Tongue (tissue), 3 donors: ENCODE measurements at places on chromosomes 4 and X. TPM values are rescaled to one million over a fixed set of nuclear protein-coding genes. Genes with fewer than 3 reads are reported as not detected.

UGDH gene
- total RNA-seq = 58.1 TPM

ARAP2 gene
- 41.1 TPM for total RNA-seq

GPM6B gene
- 38.9 TPM for total RNA-seq

BBS12 gene
- total RNA-seq = 2.9 TPM

APBB2 gene
- 80.0 TPM for total RNA-seq

NPY2R gene
- total RNA-seq = 0.41 TPM

DDX53 gene
- total RNA-seq = not detected

SFRP2 gene
- 111 TPM for total RNA-seq

DCHS2 gene
- 13.6 TPM for total RNA-seq

NLGN3 gene
- 3.7 TPM for total RNA-seq

TAF7L gene
- 0.82 TPM for total RNA-seq

S100P gene
- total RNA-seq = 1.7 TPM

IQCM gene
- not detected for total RNA-seq

ZNF674 gene
- 6.6 TPM for total RNA-seq

PAGE3 gene
- not detected for total RNA-seq

MAEA gene
- total RNA-seq = 52.5 TPM

MAML3 gene
- 7.0 TPM for total RNA-seq

GPRIN3 gene
- total RNA-seq = 5.8 TPM

CACNA1F gene
- total RNA-seq = not detected

ADAM29 gene
- not detected for total RNA-seq

TCP11X2 gene
- not detected for total RNA-seq

PRKG2 gene
- total RNA-seq = 0.92 TPM

ADH1A gene
- total RNA-seq = not detected

MUC7 gene
- total RNA-seq = 140 TPM

ZDHHC9 gene
- 15.0 TPM for total RNA-seq

HMX1 gene
- not detected for total RNA-seq

CTAG1B gene
- total RNA-seq = not detected

UGT2B11 gene
- 0.82 TPM for total RNA-seq

ANXA10 gene
- total RNA-seq = not detected

APLN gene
- total RNA-seq = 6.9 TPM

STATH gene
- 68.2 TPM for total RNA-seq

ODAM gene
- total RNA-seq = not detected

TCEAL7 gene
- 292 TPM for total RNA-seq

SPACA5 gene
- not detected for total RNA-seq

NXF2B gene
- not detected for total RNA-seq

GLRA3 gene
- not detected for total RNA-seq

PPP1R2C gene
- not detected for total RNA-seq

QRFPR gene
- total RNA-seq = 0.62 TPM

GAGE2A gene
- total RNA-seq = not detected

PITX2 gene
- 58.0 TPM for total RNA-seq

CTAG2 gene
- not detected for total RNA-seq

PRRG1 gene
- total RNA-seq = 16.0 TPM

NALF2 gene
- total RNA-seq = 0.10 TPM

SOX3 gene
- not detected for total RNA-seq

CT45A7 gene
- not detected for total RNA-seq

NLGN4X gene
- 11.3 TPM for total RNA-seq

PCDH7 gene
- 65.0 TPM for total RNA-seq

PROM1 gene
- total RNA-seq = 39.4 TPM
